Aorta (tissue), 5 donors: ENCODE measurements at places on chromosomes 5 and 9. TPM values are rescaled to one million over a fixed set of nuclear protein-coding genes. Genes with fewer than 3 reads are reported as not detected.

The TNFSF15 gene
- 0.81 TPM for total RNA-seq

GRCh38 chr5:178080618-178081410 lies 32.5 kb upstream of the N4BP3 start:
- no peak overlapping the region for H3K4me3 ChIP-seq
- H3K36me3 ChIP-seq = no peaks in the 10 kb centered on the region
- H3K4me1 ChIP-seq = no peaks in the 10 kb centered on the region
- no peaks in the 10 kb centered on the region for H3K27me3 ChIP-seq
- DNase-seq = no peak

DNA sequence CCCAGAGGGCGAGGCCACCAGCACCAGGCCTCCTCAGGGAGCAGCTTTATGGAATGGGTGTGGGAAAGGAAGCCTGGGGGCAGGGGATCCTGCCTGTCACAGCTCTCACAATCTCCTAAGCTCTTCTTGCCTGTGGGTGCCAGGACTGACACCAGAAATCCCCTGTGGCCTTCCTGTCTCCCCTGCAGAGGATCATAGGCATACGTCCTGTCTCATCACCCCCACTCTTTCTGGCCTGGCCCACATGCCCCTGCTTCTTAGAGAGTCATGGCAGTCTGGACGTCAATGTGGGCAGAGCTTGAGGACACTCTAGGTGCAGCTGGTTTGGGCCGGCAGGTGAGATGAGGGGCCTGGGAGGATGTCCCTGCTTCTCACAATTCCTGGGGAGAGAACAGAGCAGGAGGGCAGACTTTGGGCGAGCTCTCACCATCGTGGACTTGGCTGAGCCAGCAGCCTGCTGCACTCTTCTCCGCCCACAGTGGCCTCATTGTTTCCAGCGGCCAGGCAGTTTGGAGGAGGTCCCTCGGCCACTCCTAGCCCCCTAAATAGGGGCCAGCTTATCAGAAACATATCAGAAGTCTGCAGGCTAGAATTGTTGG lies 67.3 kb upstream of the ZFR start:
- no peaks in the 10 kb centered on the region for H3K27me3 ChIP-seq
- H3K4me3 ChIP-seq = no peak overlapping the region
- no peaks in the 10 kb centered on the region for H3K4me1 ChIP-seq
- no peak overlapping the region for H3K27ac ChIP-seq

- peaks cover 9% of the 10 kb centered on the region for H3K36me3 ChIP-seq
- H3K4me3 ChIP-seq = no peak overlapping the region
- no peak for DNase-seq
- H3K4me1 ChIP-seq = no peaks in the 10 kb centered on the region
Observed at GRCh38 chr9:108874058-108874788, 12.2 kb downstream of the ACTL7A start.

The ADCY2 gene
- 9.3 TPM for total RNA-seq

The TAF11L10 gene
- not detected for total RNA-seq

- H3K27ac ChIP-seq = no peak overlapping the region
- H3K36me3 ChIP-seq = no peaks in the 10 kb centered on the region
- H3K4me3 ChIP-seq = no peak overlapping the region
- no peaks in the 10 kb centered on the region for H3K27me3 ChIP-seq
Observed at GRCh38 chr5:40233268-40233667, 446.4 kb upstream of the PTGER4 start.

DNA sequence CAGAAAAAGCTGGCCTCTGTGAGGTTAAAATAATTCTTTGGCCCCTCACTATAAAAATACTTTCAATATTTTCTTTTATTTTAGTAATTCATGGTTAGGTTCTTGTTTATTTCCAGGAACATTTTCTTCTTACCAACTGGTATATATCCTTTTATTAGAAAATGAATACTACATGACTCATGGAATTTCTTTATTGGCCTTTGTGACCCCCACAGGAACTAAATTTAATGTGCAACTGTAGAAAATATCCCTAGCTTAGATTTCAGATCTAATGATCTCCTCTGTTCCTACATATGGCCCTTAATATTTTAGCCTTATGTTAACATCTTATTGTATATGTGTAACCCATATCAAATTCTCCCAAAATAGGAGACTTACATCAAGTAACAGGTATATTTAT lies 429.9 kb downstream of the NR2F1-AS1 start:
- no peak overlapping the region for H3K4me3 ChIP-seq
- H3K36me3 ChIP-seq = no peaks in the 10 kb centered on the region
- H3K27ac ChIP-seq = no peak overlapping the region

GRCh38 chr5:39021413-39021812 lies 52.8 kb downstream of the RICTOR start:
- no peak for DNase-seq
- H3K27me3 ChIP-seq = no peaks in the 10 kb centered on the region
- no peaks in the 10 kb centered on the region for H3K4me1 ChIP-seq
- H3K36me3 ChIP-seq = no peaks in the 10 kb centered on the region

The DEPDC1B gene
- total RNA-seq = 1.3 TPM

GRCh38 chr5:94422812-94423211 lies 195.6 kb downstream of the KIAA0825 start:
- no peak overlapping the region for H3K27ac ChIP-seq
- no peaks in the 10 kb centered on the region for H3K4me1 ChIP-seq
- no peaks in the 10 kb centered on the region for H3K27me3 ChIP-seq

The CATSPER3 gene
- total RNA-seq = 0.29 TPM

The KIAA0825 gene
- 3.7 TPM for total RNA-seq

DNA sequence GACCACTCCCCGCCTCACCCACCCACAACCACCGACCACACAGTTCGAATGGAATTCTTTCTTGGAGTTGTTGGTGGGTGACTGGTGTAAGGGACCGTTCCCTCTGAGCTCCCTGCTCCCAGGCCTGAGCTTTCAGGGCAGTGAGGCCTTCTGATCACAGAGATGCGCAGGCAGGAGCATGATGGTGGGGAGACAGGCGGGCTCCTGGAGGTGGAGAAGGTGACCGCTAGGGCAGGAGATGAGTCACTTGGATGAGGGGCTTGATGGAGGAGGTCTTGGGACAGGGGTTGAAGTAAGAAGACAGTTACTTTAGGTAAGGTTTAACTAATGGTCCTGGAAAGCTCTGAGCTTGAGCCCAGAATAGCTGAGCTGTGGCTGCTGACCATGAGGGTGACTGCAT lies 88.5 kb downstream of the HSPA4 start:
- H3K36me3 ChIP-seq = no peaks in the 10 kb centered on the region
- H3K27ac ChIP-seq = no peak overlapping the region
- no peak overlapping the region for H3K4me3 ChIP-seq
- DNase-seq = no peak
- no peaks in the 10 kb centered on the region for H3K4me1 ChIP-seq
- no peaks in the 10 kb centered on the region for H3K27me3 ChIP-seq

- no peaks in the 10 kb centered on the region for H3K27me3 ChIP-seq
- no peak overlapping the region for H3K27ac ChIP-seq
- H3K36me3 ChIP-seq = no peaks in the 10 kb centered on the region
- H3K4me3 ChIP-seq = no peak overlapping the region
- no peaks in the 10 kb centered on the region for H3K4me1 ChIP-seq
Observed at GRCh38 chr9:89093201-89093975, 85.2 kb downstream of the SHC3 start.

DNA sequence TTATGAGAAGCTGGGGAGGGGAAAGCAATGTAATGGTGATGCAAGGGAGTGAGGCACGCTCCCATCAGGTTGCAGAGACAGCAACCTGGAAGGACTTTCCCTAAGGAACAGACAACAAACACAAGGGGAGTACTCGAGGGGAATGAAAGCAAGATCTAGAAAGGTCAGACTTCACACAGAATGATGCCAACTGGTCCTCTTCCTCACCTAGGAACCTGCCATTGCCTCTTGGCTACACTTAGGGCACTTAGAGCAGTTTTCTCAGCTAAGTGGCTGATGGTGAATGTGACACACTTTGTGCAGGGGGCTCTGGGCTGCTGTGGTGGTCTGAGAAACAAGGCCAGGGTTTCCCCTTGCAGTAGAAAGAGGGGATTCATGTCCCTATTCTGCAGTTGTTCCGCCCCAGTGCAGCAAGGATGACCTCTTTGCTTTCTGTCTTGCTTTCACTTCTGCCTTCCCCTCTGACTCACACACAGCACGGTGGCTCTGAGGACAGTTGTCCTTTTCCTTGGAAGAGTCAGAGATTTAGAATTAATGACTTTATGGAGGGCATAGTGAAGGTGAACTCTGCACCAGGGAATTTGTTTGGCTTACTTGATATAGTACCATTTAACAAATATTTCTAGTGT lies 394.0 kb upstream of the KLF4 start:
- no peaks in the 10 kb centered on the region for H3K4me1 ChIP-seq
- no peak overlapping the region for H3K27ac ChIP-seq
- DNase-seq = no peak
- no peaks in the 10 kb centered on the region for H3K36me3 ChIP-seq

GRCh38 chr9:124721109-124721906 lies 49.8 kb downstream of the NR6A1 start:
- no peak overlapping the region for H3K4me3 ChIP-seq
- no peak for DNase-seq
- H3K4me1 ChIP-seq = no peaks in the 10 kb centered on the region
- no peak overlapping the region for H3K27ac ChIP-seq

DNA sequence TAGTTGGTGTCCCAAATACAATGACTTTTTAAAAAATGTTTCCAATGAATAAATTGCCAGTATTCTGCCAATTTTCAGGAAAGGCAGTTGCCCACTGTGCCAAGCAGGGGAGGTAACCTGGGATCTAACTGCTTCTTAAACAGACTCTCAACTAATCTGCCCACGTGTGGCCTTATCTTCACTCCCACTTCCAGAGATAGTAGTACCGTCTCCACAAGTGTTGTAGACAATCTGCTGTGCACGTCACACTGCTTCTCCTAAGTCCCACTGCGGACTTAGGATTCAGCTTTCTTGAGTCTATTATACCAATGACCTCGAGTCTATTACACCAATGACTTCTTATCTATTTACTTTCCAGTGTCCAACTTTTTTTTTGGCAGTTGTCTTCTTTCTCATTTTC lies 21.2 kb downstream of the POU4F3 start:
- H3K4me1 ChIP-seq = no peaks in the 10 kb centered on the region
- H3K36me3 ChIP-seq = no peaks in the 10 kb centered on the region
- no peak for DNase-seq
- no peak overlapping the region for H3K27ac ChIP-seq

GRCh38 chr9:75548871-75549270 lies 341.6 kb upstream of the PCSK5 start:
- no peaks in the 10 kb centered on the region for H3K36me3 ChIP-seq
- H3K27me3 ChIP-seq = no peaks in the 10 kb centered on the region
- H3K27ac ChIP-seq = no peak overlapping the region
- H3K4me3 ChIP-seq = no peak overlapping the region
- DNase-seq = no peak

- H3K36me3 ChIP-seq = no peaks in the 10 kb centered on the region
- DNase-seq = no peak
- no peak overlapping the region for H3K27ac ChIP-seq
- no peaks in the 10 kb centered on the region for H3K27me3 ChIP-seq
Observed at GRCh38 chr5:170404398-170404797, 15.2 kb upstream of the KCNMB1 start.

- H3K4me1 ChIP-seq = no peaks in the 10 kb centered on the region
- no peak overlapping the region for H3K27ac ChIP-seq
- H3K36me3 ChIP-seq = peaks cover 3% of the 10 kb centered on the region
- H3K4me3 ChIP-seq = no peak overlapping the region
- no peak for DNase-seq
- no peaks in the 10 kb centered on the region for H3K27me3 ChIP-seq
Observed at GRCh38 chr5:80668016-80668969, 13.5 kb upstream of the DHFR start.

DNA sequence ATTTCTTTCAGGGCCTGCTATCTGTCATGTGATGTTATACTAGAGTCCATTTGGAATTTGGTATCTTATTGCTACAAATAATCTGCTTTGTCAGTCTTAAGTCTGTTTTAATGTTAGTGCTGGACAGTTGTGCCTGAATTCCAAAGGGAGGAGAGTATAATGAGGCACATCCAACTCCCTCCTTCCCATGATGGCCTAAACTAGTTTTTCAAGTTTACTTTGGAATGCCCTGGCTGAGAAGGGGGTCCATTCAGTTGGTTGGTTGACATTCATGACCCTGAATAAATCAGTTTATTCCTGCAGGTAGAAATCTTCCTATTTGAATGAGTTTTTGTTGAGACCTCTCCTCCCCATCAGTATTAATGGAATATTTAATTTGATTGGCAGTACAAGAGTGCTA lies 9.4 kb upstream of the LRRTM2 start:
- H3K27ac ChIP-seq = no peak overlapping the region
- no peak overlapping the region for H3K4me3 ChIP-seq
- H3K27me3 ChIP-seq = no peaks in the 10 kb centered on the region
- peaks cover 8% of the 10 kb centered on the region for H3K36me3 ChIP-seq
- no peak for DNase-seq
- H3K4me1 ChIP-seq = peaks cover 3% of the 10 kb centered on the region

The RORB gene
- total RNA-seq = 0.96 TPM

GRCh38 chr5:146588331-146589027 lies 72.5 kb upstream of the GPR151 start:
- no peaks in the 10 kb centered on the region for H3K27me3 ChIP-seq
- H3K27ac ChIP-seq = no peak overlapping the region
- H3K36me3 ChIP-seq = peaks cover 3% of the 10 kb centered on the region
- DNase-seq = no peak
- H3K4me3 ChIP-seq = no peak overlapping the region
- no peaks in the 10 kb centered on the region for H3K4me1 ChIP-seq

The GFPT2 gene
- total RNA-seq = 60.2 TPM

- no peak overlapping the region for H3K4me3 ChIP-seq
- H3K27ac ChIP-seq = no peak overlapping the region
- H3K27me3 ChIP-seq = no peaks in the 10 kb centered on the region
- DNase-seq = peak; percentile 86
Observed at GRCh38 chr5:134436523-134437339, 25.1 kb upstream of the CDKN2AIPNL start.

GRCh38 chr5:146690880-146691355 lies 174.9 kb upstream of the GPR151 start:
- no peak overlapping the region for H3K4me3 ChIP-seq
- H3K4me1 ChIP-seq = no peaks in the 10 kb centered on the region
- no peak overlapping the region for H3K27ac ChIP-seq

GRCh38 chr5:73652391-73652790 lies 26.4 kb downstream of the ARHGEF28 start:
- H3K27ac ChIP-seq = no peak overlapping the region
- no peaks in the 10 kb centered on the region for H3K36me3 ChIP-seq
- no peak overlapping the region for H3K4me3 ChIP-seq
- H3K27me3 ChIP-seq = no peaks in the 10 kb centered on the region

DNA sequence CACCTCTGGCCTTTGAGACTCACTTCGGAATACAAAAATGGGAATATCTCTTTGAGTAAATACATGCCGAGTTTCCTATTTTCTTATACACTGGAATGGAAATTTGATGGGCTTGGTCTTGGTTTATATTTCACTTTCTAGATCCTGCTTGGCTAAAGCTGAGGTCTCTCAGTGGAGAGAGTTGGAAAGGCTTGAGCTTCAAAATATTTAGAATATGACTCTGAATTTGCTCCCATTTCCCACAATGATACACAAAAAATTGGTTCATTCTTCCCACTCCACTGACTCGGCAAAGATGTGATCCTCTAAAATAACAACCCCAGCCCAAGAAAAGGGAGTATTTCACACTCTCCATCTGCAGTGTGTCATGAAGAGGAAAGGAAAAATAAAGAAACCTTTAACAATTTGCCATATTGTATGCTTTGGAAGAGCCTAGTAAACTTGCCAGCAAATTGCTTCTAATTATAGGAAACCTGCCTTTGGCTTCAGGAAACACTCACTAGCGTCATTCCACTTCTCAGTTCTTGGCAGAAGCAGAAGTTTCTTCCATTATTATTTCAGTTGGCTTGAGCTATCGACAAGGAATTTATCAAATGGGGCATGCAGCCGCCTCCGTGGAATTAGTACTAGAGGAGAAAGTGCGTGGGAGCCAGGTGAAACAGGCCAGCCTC lies 302.9 kb downstream of the NSG2 start:
- H3K4me3 ChIP-seq = no peak overlapping the region
- no peak for DNase-seq

- H3K36me3 ChIP-seq = no peaks in the 10 kb centered on the region
- H3K27ac ChIP-seq = no peak overlapping the region
- H3K4me1 ChIP-seq = peaks cover 3% of the 10 kb centered on the region
- H3K27me3 ChIP-seq = no peaks in the 10 kb centered on the region
- no peak for DNase-seq
Observed at GRCh38 chr5:77209495-77210090, 887 bp upstream of the PDE8B start.

The PHPT1 gene
- 84.1 TPM for total RNA-seq
